Osteocyte (in vitro differentiated cells): ENCODE measurements at places on chromosomes 13 and 19. TPM values are rescaled to one million over a fixed set of nuclear protein-coding genes. Genes with fewer than 3 reads are reported as not detected.

GRCh38 chr13:107102676-107103075 is 534.7 kb upstream of the ARGLU1 start:
- no peak for DNase-seq

DNA sequence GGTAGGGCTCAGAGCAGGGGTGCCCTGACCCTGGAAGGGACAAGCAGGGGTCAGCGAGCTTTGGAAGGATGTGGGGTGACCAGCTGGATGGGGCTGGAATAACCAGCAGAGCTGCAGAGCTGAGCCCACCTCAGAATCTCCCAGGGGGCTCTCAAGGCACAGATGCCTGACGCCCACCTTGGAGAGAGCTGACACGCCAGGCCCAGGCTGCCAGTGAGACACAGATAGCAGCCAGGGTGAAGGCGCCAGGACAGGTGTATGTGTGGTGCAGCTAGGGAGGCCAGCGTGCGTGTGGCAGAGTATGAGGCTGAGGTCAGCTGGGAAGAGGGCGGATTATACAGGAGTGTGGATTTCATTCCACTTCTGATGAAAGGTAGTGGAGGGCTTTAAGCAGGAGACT is 8.9 kb downstream of the AP1M1 start:
- no peak for DNase-seq

GRCh38 chr19:33248553-33248953 is 22.9 kb upstream of the SLC7A10 start:
- no peak for DNase-seq

DNA sequence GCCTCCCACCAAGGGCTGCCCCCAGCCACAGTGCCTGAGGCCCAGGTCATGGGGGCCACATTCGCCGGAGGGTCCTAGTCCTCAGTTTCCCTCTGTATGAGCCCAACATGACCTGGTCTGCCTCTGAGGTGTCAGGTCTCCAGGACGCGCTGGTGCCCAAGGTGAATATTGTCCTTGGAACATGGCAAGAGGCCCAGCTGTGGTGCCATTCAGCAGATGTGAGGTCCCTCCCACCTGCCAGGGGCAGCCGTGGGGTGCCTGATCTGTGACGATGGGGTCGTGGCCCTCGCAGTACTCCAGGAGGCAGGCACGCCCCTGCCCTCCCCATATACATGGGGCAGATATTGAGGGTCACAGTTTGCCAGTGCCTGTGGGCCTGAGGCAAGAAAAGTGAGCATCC is 151.9 kb downstream of the KDM4B start:
- DNase-seq: no peak

- DNase-seq: no peak
These were observed 499.5 kb upstream of the SPRY2 start for GRCh38 chr13:80840316-80840976.

DNA sequence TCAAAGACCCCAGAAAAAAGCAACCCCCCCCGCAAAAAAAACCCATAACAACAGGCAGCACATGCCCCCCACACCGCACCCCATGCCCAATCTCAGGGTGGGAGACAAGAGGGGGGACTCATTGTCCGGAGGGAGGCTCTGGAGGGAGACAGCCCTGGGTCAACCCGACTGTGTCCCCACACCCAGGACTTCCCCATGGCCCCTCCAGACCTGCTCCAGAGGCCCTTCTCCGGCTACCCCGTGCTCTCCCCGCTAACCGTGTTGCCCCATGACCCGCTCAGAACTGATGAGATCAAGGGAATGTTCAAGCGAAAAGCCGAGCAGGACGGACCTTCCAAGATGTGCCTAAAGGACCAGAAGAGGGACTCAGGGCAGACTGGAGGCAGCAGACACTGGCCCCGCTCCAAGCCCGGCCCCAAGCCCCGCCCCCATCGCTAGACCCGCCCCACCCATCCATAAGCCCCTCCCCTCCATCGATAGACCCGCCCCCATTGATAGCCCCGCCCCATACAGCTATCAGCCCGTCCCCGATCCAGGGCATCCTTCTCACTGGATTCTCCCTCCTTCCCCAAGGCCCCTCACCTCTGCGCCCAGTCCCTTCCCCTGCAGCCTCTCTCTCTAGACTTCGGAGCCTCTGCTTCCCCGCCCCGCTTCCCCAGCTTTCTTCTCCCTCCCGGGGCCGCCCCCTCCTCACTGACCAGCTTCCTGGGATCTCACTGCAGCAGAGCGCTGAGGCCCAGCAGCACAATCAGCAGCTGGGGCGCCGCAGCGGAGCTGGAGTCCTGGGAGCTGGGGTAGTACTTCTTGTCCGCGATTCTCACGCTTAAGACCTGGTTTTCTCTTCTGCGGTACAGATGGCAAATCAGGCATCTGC is 2.2 kb downstream of the BST2 start:
- no peak for DNase-seq

DNA sequence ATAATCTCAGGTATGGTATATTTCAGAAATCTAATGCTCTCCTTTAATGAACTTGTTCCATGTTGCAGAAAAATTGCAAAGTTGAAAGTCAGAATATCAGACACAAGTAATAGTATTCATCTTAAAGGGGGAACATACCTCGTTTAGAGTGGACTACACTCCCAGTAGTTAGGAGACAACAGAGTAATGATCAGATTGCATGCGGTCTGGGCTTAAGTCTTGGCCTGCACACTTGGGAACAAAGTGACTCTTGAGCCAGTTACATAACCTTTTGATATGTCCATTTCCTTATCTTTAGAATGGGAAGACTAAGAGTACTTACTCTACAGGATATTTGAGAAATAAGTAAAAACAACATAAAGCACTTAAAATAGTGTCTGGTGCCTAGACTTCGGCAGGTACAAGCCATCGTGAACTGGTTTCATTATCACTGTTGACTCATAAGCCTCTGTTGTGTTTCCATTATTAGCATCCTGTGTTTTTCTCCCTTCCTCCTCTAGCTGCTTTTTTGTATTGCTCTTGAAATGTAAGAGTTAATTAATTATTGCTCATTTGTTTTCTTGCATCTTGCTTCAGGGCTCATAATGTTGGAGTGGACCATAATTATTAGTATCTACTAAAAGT is 53.0 kb downstream of the DPY19L3 start:
- no peak for DNase-seq

DNA sequence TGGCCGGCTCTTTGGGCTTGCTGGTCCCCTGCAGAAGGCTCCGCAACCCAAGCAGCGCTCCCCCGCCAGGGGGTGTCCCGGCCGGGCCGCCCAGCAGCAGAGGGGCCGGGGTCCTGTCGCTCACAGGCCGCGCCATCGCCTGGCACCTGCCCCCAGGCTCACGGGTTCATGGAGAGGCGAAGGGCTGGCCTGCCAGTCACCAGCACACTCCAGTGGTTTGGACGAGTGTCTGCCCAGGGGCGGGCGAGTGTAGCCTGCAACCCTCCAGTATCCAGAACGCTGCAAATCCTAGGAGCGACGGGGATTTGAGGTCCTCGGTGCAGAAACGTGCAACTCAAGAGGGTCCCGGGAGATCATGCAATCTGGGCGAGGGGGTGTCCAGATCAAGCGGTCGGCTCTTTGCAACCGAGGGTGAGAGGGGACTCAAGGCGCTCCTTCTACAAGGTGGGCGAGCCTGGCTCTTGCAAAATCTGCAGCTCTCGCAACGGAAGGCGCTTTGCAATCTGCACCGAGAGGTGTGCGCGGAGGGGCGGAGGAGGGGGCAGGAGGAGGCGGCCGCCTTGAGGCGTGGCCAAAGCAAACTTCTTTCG is at the start of gene DBP:
Gene DBP (minus strand): TSS at position 521 of the 590 bp plus-strand sequence. CDS start 385 bp downstream, at position 136.
- DNase-seq: no peak

DNA sequence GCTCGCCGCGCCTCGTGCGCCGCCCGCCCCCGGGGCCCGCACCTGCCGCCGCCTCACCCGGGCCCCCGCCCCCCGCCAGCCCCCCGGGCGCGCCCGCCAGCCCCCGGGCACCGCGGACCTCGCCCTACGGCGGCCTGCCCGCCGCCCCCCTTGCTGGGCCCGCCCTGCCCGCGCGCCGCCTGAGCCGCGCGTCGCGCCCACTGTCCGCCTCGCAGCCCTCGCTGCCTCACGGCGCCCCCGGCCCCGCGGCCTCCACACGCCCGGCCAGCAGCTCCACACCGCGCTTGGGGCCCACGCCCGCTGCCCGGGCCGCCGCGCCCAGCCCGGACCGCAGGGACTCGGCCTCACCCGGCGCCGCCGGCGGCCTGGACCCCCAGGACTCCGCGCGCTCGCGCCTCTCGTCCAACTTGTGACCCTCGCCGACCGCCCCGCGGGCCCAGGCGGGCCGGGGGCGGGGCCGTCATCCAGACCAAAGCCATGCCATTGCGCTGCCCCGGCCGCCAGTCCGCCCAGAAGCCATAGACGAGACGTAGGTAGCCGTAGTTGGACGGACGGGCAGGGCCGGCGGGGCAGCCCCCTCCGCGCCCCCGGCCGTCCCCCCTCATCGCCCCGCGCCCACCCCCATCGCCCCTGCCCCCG is 17.2 kb downstream of the POLRMT start:
- no peak for DNase-seq

DNA sequence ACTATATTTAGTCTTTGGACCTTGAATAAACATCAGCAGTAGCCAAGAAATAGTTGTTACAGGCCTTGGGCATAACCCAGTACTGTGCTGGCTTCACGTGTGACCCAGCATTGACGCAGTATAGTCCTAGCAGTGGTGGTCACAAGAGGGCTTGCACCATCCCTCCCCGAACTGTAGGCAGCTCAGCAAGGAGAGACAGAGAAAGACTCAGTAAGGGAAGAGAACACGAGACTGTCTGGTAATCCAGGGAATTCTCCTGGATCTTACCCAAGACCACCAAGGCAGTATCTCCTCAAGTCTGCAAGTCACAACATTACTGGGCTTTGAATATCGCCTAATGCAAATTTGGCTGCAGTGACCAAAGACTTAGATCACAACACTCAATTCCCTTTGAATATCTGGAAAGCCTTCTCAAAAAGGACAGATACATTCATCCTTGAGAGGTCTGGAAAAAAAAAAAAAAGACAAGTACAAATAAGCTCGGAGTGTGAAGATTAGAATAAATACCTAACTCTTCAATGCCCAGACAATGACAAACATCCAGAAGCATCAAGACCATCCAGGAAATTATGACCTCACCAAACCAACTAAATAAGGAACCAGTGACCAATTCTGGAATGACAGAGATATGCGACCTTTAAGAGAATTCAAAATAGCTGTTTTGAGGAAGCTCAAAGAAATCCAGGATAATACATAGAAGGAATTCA is 39.7 kb downstream of the CAB39L start:
- no peak for DNase-seq

GRCh38 chr13:40438022-40438680 is 228.3 kb downstream of the FOXO1 start:
- DNase-seq: no peak

- no peak for DNase-seq
These were observed 6.3 kb downstream of the SERP2 start for GRCh38 chr13:44379885-44380284.

GRCh38 chr19:16284505-16284904 is 40.1 kb upstream of the KLF2 start:
- DNase-seq: no peak

DNA sequence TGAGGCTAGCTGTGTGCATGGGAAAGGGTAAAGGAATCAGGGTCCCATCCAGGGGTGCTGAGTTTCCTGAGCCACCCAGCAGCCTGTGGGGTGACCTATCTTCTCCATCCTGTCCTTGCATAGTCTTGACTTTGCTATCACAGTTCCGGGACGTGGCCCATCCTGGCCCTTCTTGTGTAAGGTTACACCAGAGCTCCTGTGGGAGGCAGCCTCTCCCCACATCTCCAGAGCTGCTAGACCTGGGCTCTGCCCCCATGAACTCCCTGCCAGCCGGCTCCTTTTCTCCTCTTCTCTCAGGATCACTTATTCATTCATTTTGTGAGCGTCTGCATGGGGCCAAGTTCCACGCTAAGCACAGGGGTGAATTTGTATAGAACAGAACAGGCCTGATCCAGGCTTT is 238.9 kb downstream of the TSHZ3 start:
- DNase-seq: no peak

DNA sequence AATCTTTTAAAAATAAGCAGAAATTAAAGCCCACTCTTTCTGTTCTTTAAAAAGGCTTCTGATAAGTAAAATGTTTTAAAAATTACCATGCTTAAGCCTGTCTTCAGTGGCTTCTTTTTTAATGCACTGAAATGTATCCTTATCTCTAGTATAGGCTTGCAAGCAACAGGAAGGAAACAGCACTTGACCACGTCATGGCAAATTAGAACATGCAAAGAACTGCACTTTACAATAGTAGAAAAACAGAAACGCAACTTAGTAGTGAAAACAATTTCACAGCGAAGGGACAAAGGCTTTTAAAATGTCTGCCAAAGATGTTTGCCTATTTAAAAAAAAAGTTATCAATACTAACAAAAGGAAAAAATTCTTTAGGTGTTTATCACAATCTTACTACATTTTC is 36.3 kb downstream of the ELF1 start:
- no peak for DNase-seq

DNA sequence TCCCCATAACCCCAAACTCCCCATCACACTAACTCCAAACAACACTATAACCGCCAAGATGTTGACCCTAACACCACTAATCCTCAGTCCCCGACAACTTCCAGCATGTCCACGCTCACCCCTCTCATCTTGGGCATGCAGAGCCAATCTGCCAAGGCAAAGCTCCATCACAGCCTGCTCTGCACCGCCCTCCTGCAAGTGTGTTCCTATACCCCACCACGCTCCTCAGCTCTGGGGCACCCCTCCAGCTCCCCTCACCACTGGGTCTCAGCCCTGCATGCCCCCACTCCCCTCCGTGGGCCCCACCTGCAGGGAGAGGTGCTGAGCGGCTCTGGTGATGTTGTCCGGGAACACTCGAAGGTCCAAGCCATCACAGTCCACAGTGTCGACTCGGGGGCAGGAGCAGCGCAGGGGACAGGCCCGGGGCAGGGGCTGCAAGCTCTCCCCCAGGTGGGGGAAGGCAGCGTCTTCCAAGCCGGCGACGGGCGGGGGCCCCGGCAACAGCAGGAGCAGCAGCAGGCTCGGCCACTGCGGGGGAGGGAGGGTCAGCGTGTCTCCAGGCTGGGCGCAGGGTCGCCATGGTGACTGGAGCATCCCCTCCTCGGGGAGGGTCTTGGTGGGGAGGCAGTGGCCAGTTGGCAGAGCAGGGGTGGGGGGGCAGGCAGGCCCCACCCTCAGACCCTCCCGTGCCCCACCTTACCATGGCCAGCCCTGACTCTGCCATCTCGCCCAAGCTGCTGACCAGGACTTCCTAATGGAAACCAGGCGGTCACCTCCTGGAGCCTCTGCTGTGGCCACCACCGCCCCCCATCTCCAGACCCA is 527 bp downstream of the PODNL1 start:
- DNase-seq: no peak

DNA sequence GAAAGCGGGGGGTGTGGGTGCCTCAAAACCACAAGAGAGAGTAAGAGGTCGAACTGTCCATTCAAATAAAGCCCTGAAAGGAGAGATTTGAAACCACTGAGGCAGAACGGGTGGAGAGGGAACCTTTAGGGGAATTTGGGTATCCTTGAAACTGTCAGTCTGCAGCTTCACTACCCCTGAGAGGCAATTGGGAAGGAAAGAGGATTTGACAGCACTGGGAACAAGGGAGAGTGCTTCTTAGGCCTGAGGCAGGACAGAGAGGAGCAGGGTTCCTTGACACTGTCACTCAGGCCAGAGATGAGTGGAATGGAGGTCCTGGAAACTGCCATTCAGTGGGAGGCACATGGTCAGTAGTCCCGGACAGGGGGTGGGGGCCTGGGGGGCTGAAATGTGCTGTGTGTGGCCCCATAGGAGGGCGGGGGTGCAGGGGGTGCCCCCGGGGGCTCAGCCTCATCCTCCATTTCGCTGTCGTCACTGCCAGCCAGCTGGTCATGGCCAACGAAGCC is 5.0 kb downstream of the GFY start:
- DNase-seq: no peak

- no peak for DNase-seq
These were observed 249.6 kb upstream of the SPRY2 start for GRCh38 chr13:80590551-80590950.

Gene PNMA8A
- total RNA-seq: 10.3 and 10.8 TPM in 2 replicates

Gene C19orf81
- total RNA-seq: not detected in 2 replicates

Gene BEST2
- total RNA-seq: not detected in 2 replicates

Gene S1PR2
- 21.8 and 23.6 TPM in 2 replicates for total RNA-seq

Gene CYP4F12
- total RNA-seq: not detected in 2 replicates

Gene SHANK1
- total RNA-seq: 0.29 and 0.40 TPM in 2 replicates
